Bladder microvascular endothelial cell (primary cell): ENCODE measurements at places on chromosomes 3 and 15. TPM values are rescaled to one million over a fixed set of nuclear protein-coding genes. Genes with fewer than 3 reads are reported as not detected.

The MGLL gene
- 39.5 and 77.6 TPM in 2 replicates for total RNA-seq

The CHRNA3 gene
- not detected in 2 replicates for total RNA-seq

The ADAMTS17 gene
- total RNA-seq: 0.38 TPM in 1 of 2 replicates, not detected in the other

The FHIT gene
- total RNA-seq: 0.16 and 1.6 TPM in 2 replicates

The DAZL gene
- total RNA-seq: not detected in 2 replicates

The CD96 gene
- not detected in 2 replicates for total RNA-seq

The NANOGP8 gene
- not detected in 2 replicates for total RNA-seq

The IL17RD gene
- 0.25 and 0.49 TPM in 2 replicates for total RNA-seq

The DUT gene
- 39.7 and 47.6 TPM in 2 replicates for total RNA-seq

The CGNL1 gene
- 1.9 and 23.0 TPM in 2 replicates for total RNA-seq

The TRIM59 gene
- 17.9 and 20.1 TPM in 2 replicates for total RNA-seq

The ZBBX gene
- total RNA-seq: under 0.01 and 0.13 TPM in 2 replicates

The RLBP1 gene
- not detected in 2 replicates for total RNA-seq

The CSK gene
- total RNA-seq: 29.6 and 87.0 TPM in 2 replicates

The GOLGA8O gene
- 0.16 and 0.63 TPM in 2 replicates for total RNA-seq

The SAMMSON gene
- not detected in 2 replicates for total RNA-seq

The UQCC5 gene
- total RNA-seq: 4.7 and 5.7 TPM in 2 replicates

The CD86 gene
- total RNA-seq: not detected in 2 replicates

The RTP1 gene
- not detected in 2 replicates for total RNA-seq

The PLA2G4B gene
- total RNA-seq: 0.16 and 1.7 TPM in 2 replicates

The BMF gene
- 5.3 and 11.1 TPM in 2 replicates for total RNA-seq

The EFHB gene
- total RNA-seq: 0.25 TPM in 1 of 2 replicates, not detected in the other
